SJSA1 (cell line): ENCODE measurements at places on chromosomes 3 and 15.

- H3K4me1 ChIP-seq, result no peaks in the 10 kb centered on the region
- H3K27ac ChIP-seq, result no peak overlapping the region
- no peaks in the 10 kb centered on the region for H3K27me3 ChIP-seq
These were observed 287.1 kb upstream of the PPP2R3A start for GRCh38 chr3:135678386-135678785.

DNA sequence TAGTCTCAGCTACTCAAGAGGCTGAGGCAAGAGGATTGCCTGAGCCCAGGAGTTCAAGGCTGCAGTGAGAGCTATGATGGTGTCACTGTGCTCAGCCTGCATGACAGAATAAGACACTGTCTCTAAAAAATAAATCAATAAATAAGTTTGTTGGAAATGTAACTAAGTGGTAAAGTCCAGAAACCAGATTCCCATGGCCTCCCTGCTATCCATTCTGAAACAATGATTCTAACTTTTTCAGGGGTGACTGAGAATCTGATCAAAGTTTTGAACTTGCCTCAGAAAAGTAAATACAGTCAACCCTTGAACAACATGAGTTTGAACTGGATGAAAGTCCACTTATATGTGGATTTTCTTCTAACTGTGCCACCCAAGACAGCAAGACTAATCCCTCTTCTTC lies 86.2 kb downstream of the NBEAL2 start:
- H3K4me3 ChIP-seq, result no peak overlapping the region
- no peaks in the 10 kb centered on the region for H3K27me3 ChIP-seq
- no peak overlapping the region for H3K27ac ChIP-seq
- no peaks in the 10 kb centered on the region for H3K4me1 ChIP-seq
- DNase-seq, result no peak
- H3K36me3 ChIP-seq, result peaks cover 44% of the 10 kb centered on the region

DNA sequence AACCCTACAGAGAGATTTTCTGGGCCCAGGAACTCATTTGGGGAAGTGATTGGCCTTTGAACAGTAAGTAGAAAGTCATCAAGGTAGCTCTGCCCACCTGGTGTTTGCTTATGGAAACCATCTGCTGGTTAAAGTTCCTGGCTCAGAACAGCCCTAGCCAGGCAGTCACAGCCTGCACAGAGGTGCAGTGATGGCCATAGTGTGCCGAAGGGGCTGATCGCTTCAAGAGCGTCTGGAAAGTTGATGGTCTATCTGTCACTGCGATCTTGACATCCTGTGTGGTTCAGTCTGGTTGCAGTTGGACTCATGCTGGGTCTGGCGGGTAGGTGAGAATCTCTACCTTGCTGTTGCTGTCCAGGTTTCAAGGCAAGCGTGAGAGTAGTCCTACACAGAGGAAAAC lies 151.6 kb downstream of the SLCO3A1 start:
- no peak overlapping the region for H3K27ac ChIP-seq
- H3K4me1 ChIP-seq, result no peaks in the 10 kb centered on the region
- H3K36me3 ChIP-seq, result no peaks in the 10 kb centered on the region
- no peak overlapping the region for H3K4me3 ChIP-seq
- no peak for DNase-seq

GRCh38 chr15:96079882-96080281 lies 250.6 kb upstream of the NR2F2 start:
- DNase-seq, result no peak
- no peaks in the 10 kb centered on the region for H3K27me3 ChIP-seq
- peaks cover 4% of the 10 kb centered on the region; the same call in 1 of the 2 replicates for H3K4me1 ChIP-seq
- no peak overlapping the region for H3K4me3 ChIP-seq
- H3K36me3 ChIP-seq, result no peaks in the 10 kb centered on the region
- no peak overlapping the region for H3K27ac ChIP-seq

DNA sequence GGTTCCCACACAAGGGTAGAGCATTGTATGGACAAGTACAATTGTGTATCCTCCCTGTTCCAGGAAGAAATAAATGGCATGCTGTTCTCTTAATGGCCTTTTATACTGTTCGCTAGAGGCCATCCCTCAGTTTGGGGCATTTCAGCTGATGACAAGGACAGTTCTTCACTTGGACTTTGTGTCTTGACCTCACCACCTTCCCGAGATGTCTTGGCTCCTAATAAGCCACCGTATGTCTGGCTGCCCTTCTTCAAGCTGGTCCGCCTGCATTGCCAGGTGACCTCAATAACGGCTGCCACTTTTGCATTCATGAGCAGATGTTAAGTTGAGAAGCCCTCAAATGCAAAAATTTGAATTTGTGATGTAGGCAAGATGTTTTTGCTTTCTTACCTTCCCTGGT lies 24.1 kb downstream of the ZBTB38 start:
- H3K27ac ChIP-seq, result no peak overlapping the region
- no peak overlapping the region for H3K4me3 ChIP-seq
- no peaks in the 10 kb centered on the region for H3K27me3 ChIP-seq
- peaks cover 40% of the 10 kb centered on the region for H3K36me3 ChIP-seq

DNA sequence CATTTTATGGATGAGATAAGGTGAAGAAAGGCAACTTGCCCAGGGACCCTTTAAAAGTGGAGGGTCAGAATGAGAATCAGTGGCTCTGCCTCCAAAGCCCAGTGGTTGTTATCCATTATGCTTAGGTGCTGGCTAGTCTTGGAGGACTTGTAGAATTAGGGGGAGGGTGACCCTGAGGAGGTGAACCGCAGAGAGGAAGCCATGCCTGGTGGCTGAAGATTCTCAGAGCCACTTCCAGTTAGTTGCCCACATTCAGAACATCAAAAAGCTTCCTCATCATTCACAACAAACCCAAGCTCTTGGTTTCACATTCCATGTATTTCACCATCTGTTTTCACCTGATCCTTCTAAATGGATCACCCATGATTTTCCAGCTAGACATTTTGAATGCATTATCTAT lies 11.2 kb downstream of the EBLN2 start:
- DNase-seq, result no peak
- peaks cover 8% of the 10 kb centered on the region for H3K36me3 ChIP-seq
- peaks cover 31% of the 10 kb centered on the region for H3K4me1 ChIP-seq
- H3K27ac ChIP-seq, result no peak overlapping the region
- no peak overlapping the region for H3K4me3 ChIP-seq
- no peaks in the 10 kb centered on the region for H3K27me3 ChIP-seq

GRCh38 chr3:56296361-56296760 lies 171.9 kb downstream of the ERC2 start:
- no peaks in the 10 kb centered on the region for H3K36me3 ChIP-seq
- H3K4me1 ChIP-seq, result peaks cover 6% of the 10 kb centered on the region
- DNase-seq, result no peak

DNA sequence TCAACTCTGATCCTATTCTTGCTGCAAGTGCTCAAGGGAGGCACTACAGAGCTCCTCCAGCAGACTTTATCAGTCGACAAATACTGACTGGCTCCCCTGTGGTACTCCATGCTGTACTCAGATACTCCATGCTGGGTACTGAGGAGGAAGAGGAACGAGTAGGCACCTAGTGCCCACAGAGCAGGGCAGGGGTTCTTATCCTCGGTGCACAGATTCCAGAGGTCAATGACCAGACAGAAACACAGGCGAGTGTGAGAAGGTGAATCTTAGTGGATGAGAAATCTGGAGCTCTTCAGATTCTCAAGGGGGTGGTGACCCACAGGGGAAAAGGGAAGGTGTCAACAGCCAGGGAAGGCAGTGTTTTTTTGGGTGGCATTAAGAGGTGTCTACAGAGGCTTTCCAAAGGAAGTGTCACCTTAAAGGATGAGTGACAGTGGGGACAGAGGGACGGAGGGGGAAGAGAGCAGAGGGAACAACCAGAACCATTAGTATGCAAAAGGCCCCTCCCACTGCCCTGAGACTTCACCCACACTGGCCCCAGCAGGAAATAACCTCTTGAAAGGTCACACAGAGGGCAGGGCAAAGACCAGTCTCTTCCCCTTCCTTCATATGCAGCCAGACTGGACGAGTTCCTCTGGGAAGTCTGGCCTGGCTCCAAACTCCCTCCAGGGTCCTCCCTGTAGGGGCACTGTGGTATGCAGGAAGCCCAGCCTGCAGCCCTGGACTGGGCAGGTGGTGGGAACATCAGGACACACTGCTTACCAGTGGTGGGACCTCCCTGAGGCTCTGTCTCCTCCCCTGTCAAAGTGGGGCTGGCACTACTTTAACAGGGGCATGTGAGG lies 27.5 kb downstream of the CCDC12 start:
- H3K27me3 ChIP-seq, result no peaks in the 10 kb centered on the region
- H3K4me3 ChIP-seq, result no peak overlapping the region
- H3K27ac ChIP-seq, result no peak overlapping the region
- peaks cover 37% of the 10 kb centered on the region for H3K4me1 ChIP-seq
- peaks cover 22% of the 10 kb centered on the region for H3K36me3 ChIP-seq
- DNase-seq, result no peak

- DNase-seq, result no peak
- no peak overlapping the region for H3K27ac ChIP-seq
These were observed 363.8 kb upstream of the ICE2 start for GRCh38 chr15:60842694-60843093.

- H3K36me3 ChIP-seq, result no peaks in the 10 kb centered on the region
- no peak overlapping the region for H3K27ac ChIP-seq
- H3K27me3 ChIP-seq, result no peaks in the 10 kb centered on the region
These were observed 1.7 kb downstream of the P2RY13 start for GRCh38 chr3:151327571-151328198.

DNA sequence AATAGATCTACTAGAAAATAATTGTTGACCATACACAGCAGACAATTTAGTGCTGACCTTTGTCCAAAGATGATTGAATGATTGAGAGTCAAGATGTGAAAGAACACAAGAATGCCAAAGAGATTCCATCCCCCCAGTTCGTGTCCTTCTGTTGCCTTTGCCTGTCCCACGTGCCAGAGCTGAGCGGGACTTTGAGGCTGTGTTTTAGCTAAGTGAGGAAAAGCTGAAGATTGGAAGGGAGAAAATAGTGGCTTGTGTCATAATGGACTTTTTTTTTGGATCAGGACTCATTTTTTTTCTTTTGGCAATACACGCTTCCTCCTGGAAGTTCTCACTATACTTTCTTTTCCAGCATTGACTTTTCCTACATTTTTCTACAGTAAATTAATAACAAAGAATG lies 206.6 kb upstream of the MDFIC2 start:
- H3K27me3 ChIP-seq, result 0 out of 2 replicates have a peak, but pooled peaks cover 4% of the 10 kb centered on the region
- no peaks in the 10 kb centered on the region for H3K4me1 ChIP-seq
- DNase-seq, result no peak
- H3K4me3 ChIP-seq, result no peak overlapping the region

DNA sequence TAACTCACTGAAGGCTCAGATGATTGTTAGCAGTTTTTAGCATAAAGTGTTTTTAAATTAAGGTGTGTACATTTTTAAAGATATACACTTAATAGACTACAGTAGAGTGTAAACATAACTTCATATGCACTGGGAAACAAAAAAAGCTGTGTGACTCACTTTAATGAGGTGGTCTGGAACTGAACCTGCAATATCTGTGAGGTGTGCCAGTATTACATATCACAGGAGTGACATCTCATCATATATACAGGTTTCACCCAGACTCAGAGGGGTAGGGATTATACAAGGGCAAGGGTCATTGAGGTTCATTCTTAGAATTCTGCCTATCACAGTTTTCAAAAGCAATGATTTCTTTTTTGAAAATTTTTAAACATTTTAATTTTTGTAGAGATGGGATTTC lies 7.3 kb upstream of the SNRK start:
- no peak overlapping the region for H3K4me3 ChIP-seq
- no peak for DNase-seq
- no peak overlapping the region for H3K27ac ChIP-seq
- no peaks in the 10 kb centered on the region for H3K4me1 ChIP-seq
- H3K27me3 ChIP-seq, result 0 out of 2 replicates have a peak, but pooled peaks cover 3% of the 10 kb centered on the region
- no peaks in the 10 kb centered on the region for H3K36me3 ChIP-seq

GRCh38 chr3:102085431-102086176 lies 236.3 kb downstream of the NFKBIZ start:
- no peak overlapping the region for H3K4me3 ChIP-seq
- H3K27me3 ChIP-seq, result no peaks in the 10 kb centered on the region
- no peak overlapping the region for H3K27ac ChIP-seq
- no peaks in the 10 kb centered on the region for H3K36me3 ChIP-seq
- peaks cover 21% of the 10 kb centered on the region for H3K4me1 ChIP-seq
- DNase-seq, result no peak

DNA sequence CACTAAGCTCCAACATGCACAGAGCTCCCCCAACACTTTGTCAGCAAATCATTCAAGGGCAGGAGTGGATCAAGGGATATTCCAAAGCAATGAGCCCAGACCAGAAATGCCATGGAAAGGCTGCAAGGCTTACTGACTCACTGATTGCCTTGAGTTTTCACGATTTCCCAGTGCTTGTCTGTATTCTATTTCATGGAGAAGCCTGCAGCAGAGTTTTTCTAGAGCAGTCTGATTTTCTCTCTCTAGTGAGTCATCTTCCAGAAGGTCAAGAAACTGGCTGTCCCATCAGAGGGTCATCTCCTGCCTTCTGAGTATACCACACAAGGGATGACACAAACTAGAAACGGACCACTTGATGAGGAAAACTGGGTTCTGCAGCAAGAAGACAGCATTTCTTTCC lies 16.5 kb downstream of the LMCD1 start:
- no peak for DNase-seq
- H3K27ac ChIP-seq, result no peak overlapping the region
- H3K4me3 ChIP-seq, result no peak overlapping the region
- no peaks in the 10 kb centered on the region for H3K36me3 ChIP-seq
- no peaks in the 10 kb centered on the region for H3K4me1 ChIP-seq

- peaks cover 18% of the 10 kb centered on the region for H3K36me3 ChIP-seq
- H3K4me1 ChIP-seq, result peaks cover 73% of the 10 kb centered on the region
- H3K27ac ChIP-seq, result peak overlapping the region; percentile 98
These were observed 2.4 kb downstream of the CSRNP1 start for GRCh38 chr3:39150803-39151631.

- H3K27ac ChIP-seq, result no peak overlapping the region
- H3K27me3 ChIP-seq, result no peaks in the 10 kb centered on the region
- no peak for DNase-seq
- no peak overlapping the region for H3K4me3 ChIP-seq
- no peaks in the 10 kb centered on the region for H3K36me3 ChIP-seq
These were observed 911.6 kb upstream of the ARPP21 start for GRCh38 chr3:34727700-34728099.

GRCh38 chr15:66452971-66453580 lies 44.5 kb downstream of the SNAPC5 start:
- no peak overlapping the region for H3K27ac ChIP-seq
- no peak overlapping the region for H3K4me3 ChIP-seq
- H3K36me3 ChIP-seq, result peaks cover 15% of the 10 kb centered on the region; the same call in 1 of the 2 replicates
- no peaks in the 10 kb centered on the region for H3K27me3 ChIP-seq
- H3K4me1 ChIP-seq, result no peaks in the 10 kb centered on the region

- H3K4me3 ChIP-seq, result no peak overlapping the region
- no peaks in the 10 kb centered on the region for H3K36me3 ChIP-seq
- H3K27ac ChIP-seq, result no peak overlapping the region
- no peaks in the 10 kb centered on the region for H3K4me1 ChIP-seq
These were observed 73.9 kb upstream of the KCNH8 start for GRCh38 chr3:19074257-19074900.

GRCh38 chr3:67700596-67700995 lies 46.2 kb upstream of the SUCLG2 start:
- no peak for DNase-seq
- H3K4me3 ChIP-seq, result no peak overlapping the region
- H3K4me1 ChIP-seq, result no peaks in the 10 kb centered on the region
- no peak overlapping the region for H3K27ac ChIP-seq
- no peaks in the 10 kb centered on the region for H3K27me3 ChIP-seq
- H3K36me3 ChIP-seq, result no peaks in the 10 kb centered on the region

- peak; percentile 74 for DNase-seq
- H3K27me3 ChIP-seq, result peaks cover 6% of the 10 kb centered on the region; the same call in 1 of the 2 replicates
- peaks cover 16% of the 10 kb centered on the region for H3K4me1 ChIP-seq
- no peaks in the 10 kb centered on the region for H3K36me3 ChIP-seq
- H3K27ac ChIP-seq, result no peak overlapping the region
These were observed 36.3 kb downstream of the CHST14 start for GRCh38 chr15:40506964-40507571.

GRCh38 chr3:183306798-183307671 lies 54.0 kb downstream of the B3GNT5 start:
- no peaks in the 10 kb centered on the region for H3K27me3 ChIP-seq
- no peak overlapping the region for H3K27ac ChIP-seq
- H3K4me1 ChIP-seq, result peaks cover 16% of the 10 kb centered on the region
